Endodermal cell (in vitro differentiated cells): ENCODE measurements at places on chromosomes 1 and 21.

DNA sequence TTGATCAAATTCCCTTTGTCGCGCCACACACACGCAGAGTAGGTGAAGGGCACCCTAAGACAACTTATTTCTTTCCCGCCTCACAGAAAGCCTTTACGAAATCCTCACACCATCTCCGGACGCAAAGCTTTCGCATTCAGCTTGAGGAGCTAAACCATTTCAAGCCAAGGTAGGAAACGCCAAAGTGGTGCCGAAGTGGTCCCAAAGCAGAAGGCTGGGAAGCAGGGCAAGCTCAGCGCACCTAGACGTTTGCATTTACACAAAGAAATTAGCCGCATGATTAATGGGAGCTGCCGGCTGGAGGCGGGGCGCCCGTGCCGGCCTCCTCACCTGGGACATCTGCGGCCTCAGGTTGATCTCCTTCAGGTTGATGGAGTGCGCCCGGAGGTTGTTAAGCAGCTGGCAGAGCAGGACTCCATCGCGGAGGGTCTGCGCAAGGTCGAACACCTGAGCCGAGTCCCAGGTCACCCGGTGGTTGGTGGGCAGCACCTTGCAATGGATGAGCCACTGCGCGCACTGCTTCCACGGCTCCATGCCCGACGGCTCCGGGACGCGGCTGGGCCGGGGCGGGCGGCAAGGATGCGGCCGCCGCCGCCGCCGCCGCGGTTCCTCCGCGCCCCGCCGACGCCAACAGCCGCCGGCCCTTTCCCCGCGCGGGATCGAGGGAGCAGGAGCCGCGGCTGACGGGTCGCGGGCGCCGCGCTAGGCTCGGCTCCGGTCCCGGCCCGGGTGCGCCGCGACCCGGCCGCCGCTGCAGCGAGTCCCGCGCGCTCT is 457 bp downstream of the VAV3 start:
- peak; percentile 87 for DNase-seq

DNA sequence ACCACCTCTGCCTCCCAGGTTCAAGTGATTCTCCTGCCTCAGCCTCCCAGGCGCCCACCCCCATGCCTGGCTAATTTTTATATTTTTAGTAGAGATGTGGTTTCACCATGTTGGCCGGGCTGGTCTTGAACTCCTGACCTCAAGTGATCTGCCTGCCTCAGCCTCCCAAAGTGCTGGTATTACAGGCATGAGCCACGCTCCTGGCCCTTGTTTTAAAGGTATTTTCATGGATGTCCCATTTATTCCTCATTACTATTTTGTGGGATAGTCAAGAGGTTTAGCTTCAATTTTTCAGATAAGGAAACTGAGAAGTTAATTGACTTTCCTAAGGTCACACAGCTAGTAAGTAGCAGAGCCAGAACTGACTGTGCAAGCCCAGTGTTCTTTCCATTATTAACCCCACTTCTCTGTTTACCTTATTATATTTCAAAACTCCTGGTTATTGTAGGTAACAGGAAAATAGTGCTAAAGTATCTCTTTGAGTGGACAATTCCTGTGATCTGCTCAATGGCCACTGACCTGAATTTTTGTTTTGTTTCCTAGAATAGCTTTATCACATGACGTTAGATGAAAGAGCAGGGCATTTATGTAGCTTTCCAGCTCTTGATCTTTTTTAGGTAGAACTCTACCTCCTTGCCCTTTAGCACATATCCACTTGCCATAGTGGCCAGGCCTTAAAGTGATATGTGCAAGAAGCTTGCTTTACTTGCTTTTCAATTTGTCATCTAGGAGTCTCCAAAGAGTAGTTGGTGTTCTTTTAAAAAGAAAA is 13.6 kb downstream of the ZYG11B start:
- DNase-seq, result no peak

DNA sequence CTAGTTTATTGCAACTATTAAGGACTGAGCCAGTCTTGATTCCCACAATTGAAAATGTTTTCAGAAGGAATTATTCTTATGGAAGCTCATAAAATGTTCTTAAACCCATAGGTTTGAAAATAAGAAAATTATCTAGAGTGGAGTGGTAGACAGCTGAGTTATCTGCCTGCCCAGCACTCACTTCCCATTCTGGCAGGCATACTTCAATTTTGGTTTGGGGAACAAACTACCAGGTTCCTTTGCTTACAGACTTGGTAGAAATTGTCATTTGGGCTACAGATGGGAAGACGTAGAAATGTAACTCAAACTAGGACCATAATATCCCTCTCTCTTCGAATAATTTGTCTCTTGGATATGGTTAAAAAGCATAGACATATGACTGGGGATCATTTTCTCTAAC is 18.4 kb downstream of the JUN start:
- DNase-seq, result no peak

DNA sequence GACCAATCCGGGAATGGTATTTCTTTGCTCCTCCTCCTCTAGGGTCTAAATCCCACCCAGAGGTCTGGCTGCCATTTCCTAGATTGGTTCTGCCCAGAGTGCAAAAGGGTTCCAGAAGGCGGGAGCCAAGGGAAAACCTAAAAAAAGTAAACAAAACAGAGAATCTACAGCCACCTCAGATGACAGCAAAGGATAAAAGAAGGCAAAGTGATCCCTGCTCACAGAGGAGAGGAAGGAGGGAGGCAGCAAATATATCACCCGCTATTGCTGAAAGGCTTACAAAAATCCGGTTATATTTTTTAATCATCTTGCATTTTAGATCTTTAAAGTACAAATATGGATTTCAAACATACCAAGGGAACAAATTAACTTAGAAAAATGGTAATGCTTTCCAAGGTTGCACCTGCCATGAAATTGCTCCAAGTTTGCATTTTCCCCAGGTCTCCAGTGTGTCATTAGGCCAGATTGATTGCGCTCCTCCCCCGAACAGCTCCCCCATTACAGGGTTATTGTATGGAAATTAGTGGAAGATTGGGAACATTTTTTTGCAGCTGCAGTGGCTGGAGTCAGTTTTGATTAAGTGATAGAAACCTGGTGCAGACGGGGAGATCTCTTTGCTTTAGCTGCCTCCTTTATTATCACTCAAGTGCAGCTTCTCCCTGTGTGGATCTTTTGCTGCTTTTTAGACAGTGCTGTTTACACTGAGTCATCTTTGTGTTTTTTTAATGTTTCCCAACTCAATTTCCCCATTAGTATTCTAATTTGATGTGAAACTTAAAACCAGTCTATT is 280.5 kb upstream of the CAMK1G start:
- no peak for DNase-seq

DNA sequence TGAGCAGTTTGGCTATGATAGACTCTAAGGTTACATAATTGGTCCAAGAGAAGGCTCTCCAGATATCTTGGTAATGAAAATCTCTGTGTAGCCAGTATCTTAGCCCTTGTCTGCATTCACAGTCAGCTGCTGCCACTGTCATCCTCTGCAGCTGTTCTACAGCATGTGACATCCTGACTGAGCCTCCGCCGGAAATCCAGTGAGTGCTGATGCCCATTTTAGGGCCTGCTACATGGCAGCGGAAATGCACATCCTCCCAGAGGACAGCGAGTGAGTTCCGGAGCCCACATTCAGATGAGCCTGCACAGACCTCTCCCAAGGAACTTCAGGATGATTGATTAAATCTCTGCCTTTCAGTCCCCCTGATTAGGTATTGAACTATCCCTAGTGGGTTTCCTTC is 237.1 kb downstream of the HHIPL2 start:
- no peak for DNase-seq

DNA sequence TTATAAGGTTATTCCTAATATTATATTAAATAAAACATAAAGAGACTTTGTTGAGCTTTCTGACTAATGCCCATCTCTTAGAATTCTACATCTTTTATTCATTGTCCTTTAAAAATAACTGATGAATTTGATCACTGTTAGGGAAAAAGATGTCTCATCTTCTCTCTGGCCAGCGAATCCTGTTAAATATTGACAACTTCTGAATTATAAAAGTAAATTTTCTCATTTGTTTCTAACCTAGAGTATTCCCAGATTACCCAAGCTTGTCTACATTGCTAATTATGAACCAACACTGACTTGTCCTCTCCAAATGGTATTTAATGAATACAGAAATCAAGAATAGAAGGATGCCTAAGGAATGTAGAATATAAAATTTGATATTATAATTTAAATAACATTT is 24.8 kb upstream of the KCTD3 start:
- no peak for DNase-seq

- DNase-seq, result peak; percentile 27
Measured at GRCh38 chr1:145994391-145995120, 1.8 kb downstream of the TXNIP start.

DNA sequence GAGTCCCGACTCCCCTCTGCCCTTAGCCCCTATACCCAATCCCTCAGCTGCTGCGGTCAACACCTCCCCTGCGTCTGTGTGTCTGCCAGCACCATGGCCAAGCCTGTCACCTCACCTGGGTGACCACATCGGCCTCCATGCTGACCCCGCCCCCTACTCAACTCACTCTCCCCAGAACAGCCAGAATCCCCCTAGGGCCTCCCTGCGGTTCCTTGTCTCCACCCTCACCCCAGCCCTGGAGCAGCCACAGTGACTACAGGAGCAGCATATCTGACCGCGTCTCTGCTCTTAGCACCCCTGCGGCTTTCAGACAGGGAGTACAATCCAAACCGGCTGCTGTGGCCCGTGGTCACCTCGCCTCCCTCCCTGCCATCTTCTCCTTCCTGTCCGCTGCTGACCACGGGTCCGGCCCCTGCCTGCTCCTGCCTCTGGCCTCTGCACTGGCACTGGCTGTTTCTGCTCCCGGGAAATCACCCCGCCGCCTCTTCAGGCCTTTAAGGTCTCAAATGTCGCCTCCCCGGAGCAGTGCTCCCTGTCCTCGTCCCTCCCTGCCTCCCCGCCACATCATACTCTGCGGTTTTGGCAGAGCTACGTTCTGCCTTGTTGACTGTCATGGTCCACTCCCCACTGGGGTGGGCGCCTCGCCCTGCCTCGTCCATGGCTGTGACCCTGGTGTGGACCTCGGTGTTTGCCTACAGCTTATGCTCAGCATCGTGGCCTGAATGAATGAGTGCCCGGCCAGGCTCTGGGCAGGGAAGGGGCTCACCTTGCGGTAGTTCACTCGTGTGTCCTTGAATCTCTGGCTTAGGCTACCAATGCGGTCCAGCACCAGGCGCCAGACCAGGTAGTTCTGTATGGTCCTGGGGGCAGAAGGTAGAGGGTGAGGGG is 11.1 kb downstream of the PRXL2B start:
- DNase-seq, result peak; percentile 42
